Breast epithelium (tissue), 4 donors: ENCODE measurements at places on chromosomes 3 and 15. TPM values are rescaled to one million over a fixed set of nuclear protein-coding genes. Genes with fewer than 3 reads are reported as not detected.

TMCO5A gene
- not detected for total RNA-seq

DNA sequence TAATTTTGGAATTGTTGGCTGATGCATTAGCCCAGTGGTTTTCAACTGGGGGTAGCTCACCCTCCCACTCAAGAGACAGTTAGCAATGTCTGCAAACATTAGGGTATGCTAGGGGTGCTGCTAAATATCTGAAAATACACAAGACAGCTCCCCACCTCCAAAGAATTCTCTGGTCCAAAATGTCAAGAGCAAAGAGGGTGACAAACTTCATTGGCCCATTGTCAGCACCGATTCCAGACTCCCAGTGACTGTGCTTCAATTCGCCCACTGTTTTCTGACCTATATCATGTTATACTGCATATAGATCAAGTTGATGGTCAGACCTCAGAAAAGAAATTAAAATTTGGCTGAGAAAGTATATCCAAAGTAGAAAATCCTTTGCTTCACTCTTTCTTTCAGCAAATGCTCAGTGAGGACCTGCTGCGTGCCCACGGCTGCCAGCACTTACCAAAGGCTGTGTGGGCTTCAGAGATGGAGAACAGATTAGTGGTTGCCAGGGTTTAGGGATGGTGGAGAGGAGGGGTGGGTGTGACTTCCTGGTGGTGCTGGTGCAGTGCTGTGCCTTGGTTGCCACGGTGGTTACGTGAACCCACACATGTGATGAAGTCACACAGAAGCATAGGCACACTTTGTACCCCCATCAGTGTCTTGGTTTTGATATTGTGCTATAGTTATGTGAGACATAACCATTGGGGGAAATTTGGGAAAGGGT is 204.0 kb downstream of the PLCL2 start:
- no peaks in the 10 kb centered on the region for H3K27me3 ChIP-seq
- H3K27ac ChIP-seq: peak overlapping the region; percentile 24
- no peaks in the 10 kb centered on the region for H3K4me1 ChIP-seq
- H3K36me3 ChIP-seq: no peaks in the 10 kb centered on the region
- no peak overlapping the region for H3K4me3 ChIP-seq

- no peaks in the 10 kb centered on the region for H3K36me3 ChIP-seq
- H3K27ac ChIP-seq: no peak overlapping the region
- peaks cover 5% of the 10 kb centered on the region for H3K4me1 ChIP-seq
- no peak for DNase-seq
- H3K27me3 ChIP-seq: no peaks in the 10 kb centered on the region
Measured at GRCh38 chr15:39173426-39173825, 407.5 kb upstream of the THBS1 start.

- H3K4me3 ChIP-seq: no peak overlapping the region
- no peaks in the 10 kb centered on the region for H3K4me1 ChIP-seq
- DNase-seq: no peak
- no peak overlapping the region for H3K27ac ChIP-seq
- no peaks in the 10 kb centered on the region for H3K27me3 ChIP-seq
Measured at GRCh38 chr3:159627634-159628033, 361.0 kb upstream of the IL12A start.

ABHD17C gene
- 5.2 TPM for total RNA-seq

- no peaks in the 10 kb centered on the region for H3K4me1 ChIP-seq
- no peak overlapping the region for H3K27ac ChIP-seq
- DNase-seq: no peak
- H3K27me3 ChIP-seq: no peaks in the 10 kb centered on the region
- no peaks in the 10 kb centered on the region for H3K36me3 ChIP-seq
- no peak overlapping the region for H3K4me3 ChIP-seq
Measured at GRCh38 chr3:45545476-45545875, 49.1 kb upstream of the LIMD1 start.

- no peaks in the 10 kb centered on the region for H3K27me3 ChIP-seq
- H3K36me3 ChIP-seq: no peaks in the 10 kb centered on the region
- no peaks in the 10 kb centered on the region for H3K4me1 ChIP-seq
- DNase-seq: no peak
- no peak overlapping the region for H3K27ac ChIP-seq
Measured at GRCh38 chr15:26882112-26882511, 15.2 kb downstream of the GABRA5 start.
